ENCODE measurements at places on chromosomes 2 and 18.

- DNase-seq = no peak
These were observed 112.8 kb upstream of the MAP3K20 start for GRCh38 chr2:172962824-172963223.

- DNase-seq = no peak
These were observed 53.9 kb downstream of the KCTD18 start for GRCh38 chr2:200455958-200456421.

DNA sequence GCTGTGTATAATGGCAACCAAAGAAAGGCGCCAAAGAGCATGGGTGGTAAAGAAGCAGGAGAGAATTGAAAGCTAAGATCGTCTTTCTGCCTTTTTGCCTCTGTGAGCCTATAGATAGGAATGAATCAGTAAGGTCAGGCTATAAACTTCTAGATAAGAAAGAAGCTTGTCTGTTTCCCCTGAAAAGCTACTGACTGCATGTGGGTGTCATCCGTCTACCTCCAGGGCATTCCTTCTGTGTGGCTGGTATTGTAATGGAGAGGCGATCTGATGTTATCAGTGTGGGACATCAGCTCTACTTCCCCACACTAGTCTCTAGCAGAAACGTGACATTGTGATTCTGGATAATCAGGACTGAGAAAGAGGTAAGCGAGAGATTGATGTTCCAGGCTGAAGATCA lies 63.4 kb upstream of the PLA2R1 start:
- no peak for DNase-seq

GRCh38 chr2:74099271-74099670 lies 48.4 kb downstream of the BOLA3 start:
- DNase-seq = no peak

DNA sequence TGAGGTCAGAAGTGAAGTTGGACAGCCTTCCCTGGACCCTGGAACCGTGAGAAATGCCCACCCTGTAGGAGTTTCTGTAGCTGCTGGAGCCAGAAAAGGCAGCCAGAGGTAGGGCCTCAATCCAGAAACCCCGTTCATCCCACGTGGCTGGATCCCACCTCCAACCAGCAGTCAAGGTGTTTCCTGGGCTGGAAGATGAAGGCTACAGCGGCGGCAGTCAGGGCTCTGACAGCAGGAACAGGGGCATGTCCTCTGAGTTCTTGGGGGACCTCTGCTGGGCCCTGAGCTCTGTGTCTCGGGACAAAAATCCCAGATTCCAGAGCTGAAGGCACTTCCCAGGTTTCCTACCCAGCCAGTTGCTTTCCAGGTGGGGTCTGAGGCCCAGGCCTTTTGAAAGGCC lies 218.2 kb downstream of the KLHL29 start:
- no peak for DNase-seq

DNA sequence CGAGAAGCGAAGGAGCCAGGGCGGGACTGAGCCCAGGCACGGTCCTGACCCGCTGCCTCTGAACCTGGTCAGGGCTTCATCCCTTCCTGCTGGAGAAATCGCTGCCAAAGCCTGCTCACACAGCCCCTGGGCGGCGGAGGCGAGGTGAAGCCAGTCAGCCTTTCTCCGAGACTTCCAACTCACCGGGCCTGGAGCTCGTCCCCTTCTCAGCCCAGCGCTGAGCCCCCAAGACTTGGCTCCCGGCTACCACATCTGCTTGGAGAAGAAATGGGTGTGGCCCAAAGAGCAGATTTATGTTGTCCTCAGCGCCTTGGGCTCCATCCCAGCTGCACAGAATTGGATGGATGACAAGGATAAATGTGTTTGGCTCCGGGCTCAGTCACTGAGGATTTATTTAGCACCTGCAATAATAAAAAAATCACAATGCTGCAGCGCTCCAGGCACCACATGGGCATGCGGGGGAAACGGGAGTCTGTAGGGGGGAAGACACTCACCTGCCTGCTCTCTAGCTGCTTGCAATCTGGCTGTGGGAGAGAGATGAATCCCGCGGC lies 64.9 kb downstream of the ACTR2 start:
- DNase-seq = no peak

DNA sequence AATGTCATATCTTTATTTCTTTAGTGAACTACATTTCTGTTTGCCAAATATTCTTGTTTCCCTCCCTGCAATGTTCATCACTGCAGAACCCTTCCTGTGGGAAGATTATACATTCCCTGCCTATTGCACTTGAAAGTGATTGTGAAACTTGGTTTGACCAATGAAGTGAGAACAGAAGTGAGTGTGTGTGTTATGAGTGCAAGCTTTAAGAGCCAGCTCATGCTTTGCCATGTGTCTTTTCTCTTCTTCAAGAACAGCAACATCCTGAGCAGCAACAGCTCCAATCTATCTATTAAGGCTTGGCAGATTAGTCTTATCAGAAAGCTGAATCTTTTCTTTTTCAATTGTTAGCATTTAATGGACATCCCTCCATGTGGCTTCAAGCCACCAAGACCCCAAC lies 42.0 kb upstream of the UBE2E3 start:
- DNase-seq = no peak

DNA sequence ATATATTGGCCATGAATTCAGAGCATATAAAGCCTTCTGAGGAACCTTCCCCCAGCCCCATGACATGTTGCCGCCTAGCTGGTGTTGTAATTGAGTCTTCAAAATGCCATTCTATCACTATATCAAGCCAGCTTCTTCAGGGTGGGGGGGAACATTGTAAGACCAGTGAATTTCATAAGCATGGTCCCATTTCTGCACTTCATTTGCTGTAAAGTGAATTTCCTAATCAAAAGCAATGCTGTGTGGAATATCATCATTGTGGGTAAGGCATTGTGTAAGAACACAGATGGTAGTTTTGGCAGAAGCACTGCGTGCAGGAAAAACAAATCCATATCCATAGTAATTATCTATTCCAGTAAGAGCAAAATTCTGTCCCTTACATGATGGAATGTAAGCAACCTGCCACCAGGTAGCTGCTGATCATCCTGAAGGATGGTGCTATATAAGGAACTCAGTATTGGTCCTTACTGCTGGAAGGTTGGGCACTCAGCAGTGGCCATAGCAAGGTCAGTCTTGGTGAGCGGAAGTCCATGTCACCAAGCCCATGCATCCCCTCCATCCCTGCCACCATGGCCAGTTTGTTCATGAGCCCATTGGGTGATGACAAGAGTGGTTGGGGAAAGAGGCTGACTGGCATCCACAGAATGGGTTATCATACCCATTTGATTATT lies 159.4 kb downstream of the COPS8 start:
- no peak for DNase-seq

DNA sequence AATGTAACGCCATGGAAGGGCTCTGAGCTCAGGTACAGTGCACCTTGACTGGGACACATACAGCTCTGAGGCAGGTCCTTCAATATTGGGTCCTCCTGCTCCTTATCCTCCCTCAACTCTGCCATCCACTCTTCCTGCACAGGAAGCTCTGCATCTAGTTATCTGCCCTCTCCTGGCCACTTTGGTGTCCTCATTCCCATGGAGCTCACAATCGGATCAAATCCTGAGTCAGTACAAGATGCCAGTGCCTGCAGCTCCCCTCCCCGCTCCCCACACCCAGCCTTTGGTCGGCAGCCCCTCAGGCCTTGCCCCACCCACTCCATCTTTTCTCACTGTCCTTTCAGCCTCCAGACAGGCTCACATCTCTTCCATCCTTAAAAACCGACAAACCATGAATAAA lies 58.0 kb downstream of the LRRFIP1 start:
- no peak for DNase-seq

DNA sequence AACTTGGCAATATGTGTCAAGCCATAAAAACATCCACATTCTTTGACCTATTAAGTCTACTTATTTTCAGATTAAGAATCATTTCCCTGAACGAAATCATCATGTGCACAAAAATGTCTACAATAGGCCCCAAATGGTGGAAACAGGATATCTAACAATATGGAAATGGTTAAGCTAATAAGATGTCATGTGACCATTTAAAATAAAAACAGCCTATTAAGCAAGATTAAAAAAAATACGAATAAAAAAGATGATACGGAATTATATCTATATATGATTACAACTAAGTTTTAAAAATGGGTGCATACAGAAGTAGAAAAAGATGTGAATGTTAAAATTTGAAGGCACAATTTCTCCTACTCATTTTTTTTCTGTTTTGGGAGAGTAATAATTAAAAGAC lies 118.6 kb upstream of the ACVR1C start:
- no peak for DNase-seq

GRCh38 chr2:11977766-11978524 lies 231.5 kb downstream of the LPIN1 start:
- no peak for DNase-seq

DNA sequence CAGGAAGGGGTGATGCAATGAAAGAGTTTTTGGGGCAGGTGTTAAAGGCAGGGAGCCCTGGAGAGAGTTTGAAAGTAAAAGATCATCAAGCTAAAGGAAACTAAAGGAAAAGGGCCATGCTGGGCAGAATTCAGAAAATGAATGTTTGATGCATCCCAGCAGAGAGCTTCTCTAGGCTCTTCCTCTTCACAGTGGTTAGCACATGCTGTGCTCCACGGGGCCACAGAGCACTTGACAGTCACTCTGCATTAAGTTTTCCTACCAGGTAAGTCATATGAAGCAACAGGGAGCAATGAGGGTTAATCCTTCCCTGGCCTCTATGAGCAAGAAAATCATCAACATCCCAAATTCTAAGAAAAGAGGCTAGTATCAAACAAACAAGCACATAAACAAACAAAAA lies 895.2 kb downstream of the TRIB2 start:
- DNase-seq = no peak

GRCh38 chr2:181130686-181131085 lies 150.3 kb downstream of the UBE2E3 start:
- DNase-seq = no peak

DNA sequence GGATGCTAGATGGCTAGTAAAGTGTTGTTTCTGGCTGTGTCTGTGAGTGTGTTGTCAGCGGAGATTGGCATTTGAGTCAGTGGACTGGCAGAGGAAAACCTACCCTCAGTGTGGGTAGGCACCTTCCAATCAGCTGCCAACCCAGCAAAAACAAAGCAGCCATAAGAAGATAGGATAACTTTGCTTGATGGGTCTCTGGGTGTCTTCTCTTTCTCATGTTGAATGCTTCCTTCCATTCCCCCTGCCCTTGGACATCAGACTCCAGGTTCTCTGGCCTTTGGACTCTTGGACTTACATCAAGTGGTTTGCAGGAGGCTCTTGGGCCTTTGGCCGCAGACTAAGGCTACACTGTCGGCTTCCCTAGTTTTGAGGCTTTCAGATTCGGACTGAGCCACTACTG lies 429.0 kb upstream of the ZNF804A start:
- no peak for DNase-seq

- no peak for DNase-seq
These were observed 11.9 kb upstream of the DNAH7 start for GRCh38 chr2:196080526-196080925.

GRCh38 chr2:118936936-118937335 lies 5.1 kb upstream of the MARCO start:
- no peak for DNase-seq

GRCh38 chr2:157746234-157746950 lies 117.7 kb upstream of the ACVR1C start:
- no peak for DNase-seq

DNA sequence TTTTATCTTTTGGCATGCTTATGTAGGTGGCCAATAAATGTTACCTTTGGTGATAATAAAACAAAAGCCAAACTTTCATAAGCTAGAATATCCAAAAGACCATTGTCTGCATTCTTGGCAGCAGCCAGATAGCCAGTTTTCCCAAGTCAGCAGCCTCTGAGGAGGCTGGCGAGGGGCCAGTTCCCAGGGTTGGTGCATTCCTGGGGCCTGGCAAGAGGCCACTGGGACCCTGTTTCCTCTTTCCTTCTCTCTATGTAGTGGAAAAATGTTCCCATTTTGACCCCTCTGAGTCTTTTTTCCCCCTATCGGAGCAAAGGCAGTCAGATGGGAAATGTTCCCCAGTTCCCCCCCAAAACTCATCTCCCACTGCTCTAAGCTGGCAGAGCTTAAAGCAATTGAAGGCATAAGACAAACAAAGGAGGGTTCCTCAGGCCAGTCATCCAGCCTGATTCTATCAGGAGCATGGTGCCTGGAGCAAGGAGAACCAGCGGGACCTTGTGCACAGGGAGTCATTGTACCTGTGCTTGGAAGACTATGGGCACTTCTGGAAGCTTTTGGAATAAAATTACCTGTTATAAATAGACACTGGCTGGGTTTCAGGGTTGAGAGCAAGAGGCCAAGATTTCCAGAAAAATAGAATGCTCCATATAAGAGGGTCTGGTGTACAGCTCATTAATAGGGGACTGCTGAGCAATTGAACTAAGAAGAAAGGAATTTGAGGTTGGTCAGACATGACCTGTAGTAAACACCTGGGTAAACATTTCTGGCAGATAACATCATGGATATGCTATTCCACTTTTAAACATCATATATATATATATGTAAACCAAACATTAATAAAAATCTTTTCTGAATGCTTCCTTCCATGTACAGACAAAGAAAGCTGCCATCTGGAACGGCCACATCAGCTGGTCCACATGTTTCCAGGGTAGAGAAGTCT lies 63.4 kb downstream of the NCKAP5 start:
- peak; percentile 63 for DNase-seq

DNA sequence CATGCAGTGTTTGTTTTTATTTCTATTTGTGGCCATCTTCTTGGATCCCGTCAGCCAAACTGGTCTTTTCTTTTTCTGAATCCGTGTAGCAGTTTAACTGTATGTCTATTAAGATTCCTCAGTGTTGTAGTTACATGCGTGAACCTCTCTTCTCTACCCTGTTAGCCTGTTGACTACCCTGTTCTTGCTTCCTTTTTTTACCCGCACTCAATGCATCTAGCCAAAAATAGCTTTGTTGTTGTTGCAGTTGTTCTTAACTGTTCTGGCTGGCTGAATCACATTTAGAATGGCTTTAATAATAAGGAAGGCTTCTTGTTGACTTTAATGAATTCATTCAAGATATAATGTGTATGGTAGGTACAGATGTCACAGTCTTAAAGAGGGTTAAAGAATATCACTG lies 137.1 kb downstream of the LCLAT1 start:
- DNase-seq = no peak

- DNase-seq = no peak
These were observed 96.8 kb upstream of the PPP1CB start for GRCh38 chr2:28654663-28655320.

DNA sequence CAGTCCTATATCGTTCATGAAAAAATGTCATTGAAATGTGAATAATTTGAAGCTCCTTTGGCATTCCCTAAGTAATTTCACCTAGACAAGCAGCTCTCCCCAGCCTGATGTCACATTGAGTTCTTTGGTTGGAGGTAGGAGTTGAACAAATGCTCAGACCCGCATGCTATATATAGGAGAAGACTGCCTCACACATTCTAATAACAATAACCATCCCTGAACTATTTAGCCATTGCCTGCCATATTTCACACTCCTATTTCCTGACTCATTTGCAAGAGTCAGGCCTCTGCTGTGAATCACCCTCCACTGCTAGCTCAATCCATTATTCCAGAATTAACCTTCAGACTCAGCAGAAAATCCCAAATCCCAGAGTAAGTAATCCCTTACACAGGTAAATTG lies 256.6 kb upstream of the ACVR2A start:
- DNase-seq = no peak

Data from sciatic nerve (tissue), 2 donors.